Transverse colon (tissue), 4 donors: ENCODE measurements at places on chromosomes 6 and 20. TPM values are rescaled to one million over a fixed set of nuclear protein-coding genes. Genes with fewer than 3 reads are reported as not detected.

The NMBR gene
- total RNA-seq: not detected

The FAM83B gene
- 38.0 TPM for total RNA-seq

The MYLK4 gene
- total RNA-seq: 0.75 TPM

The ZNF311 gene
- total RNA-seq: not detected

The GRM4 gene
- not detected for total RNA-seq

The CD109 gene
- 3.8 TPM for total RNA-seq

The ARG1 gene
- total RNA-seq: not detected

The CCDC170 gene
- total RNA-seq: 1.5 TPM

The SCAND1 gene
- 80.8 TPM for total RNA-seq
